HS-5 (cell line): ENCODE measurements at places on chromosomes 13 and 19.

- DNase-seq, result no peak
Measured at GRCh38 chr13:21753117-21753729, 82.3 kb downstream of the FGF9 start.

DNA sequence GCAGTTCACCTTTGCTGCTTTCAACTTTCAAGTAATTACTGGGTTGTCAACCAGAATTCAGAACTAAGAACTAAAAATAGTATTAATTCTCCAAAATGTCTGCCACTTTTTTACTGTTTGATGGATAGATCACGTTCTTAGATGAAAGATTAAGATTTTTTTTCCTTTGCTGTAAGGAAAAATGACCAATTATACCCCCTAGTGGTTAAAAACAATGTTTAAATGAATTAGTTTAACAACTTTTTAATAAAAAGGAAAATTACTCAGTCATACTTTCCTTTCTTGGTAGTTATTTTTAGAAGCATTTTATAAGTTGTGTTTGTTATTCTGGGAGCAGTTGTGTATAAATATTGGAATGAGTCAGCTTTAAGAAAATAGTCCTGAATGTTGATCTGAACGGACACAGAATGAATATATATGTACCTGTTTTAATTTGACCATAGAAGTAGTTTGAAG is 4.6 kb downstream of the TM9SF2 start:
- DNase-seq, result no peak

GRCh38 chr13:52022356-52022755 is 2.1 kb upstream of the UTP14C start:
- DNase-seq, result no peak

- no peak for DNase-seq
Measured at GRCh38 chr13:113937073-113937472, 36.8 kb downstream of the C13orf46 start.

DNA sequence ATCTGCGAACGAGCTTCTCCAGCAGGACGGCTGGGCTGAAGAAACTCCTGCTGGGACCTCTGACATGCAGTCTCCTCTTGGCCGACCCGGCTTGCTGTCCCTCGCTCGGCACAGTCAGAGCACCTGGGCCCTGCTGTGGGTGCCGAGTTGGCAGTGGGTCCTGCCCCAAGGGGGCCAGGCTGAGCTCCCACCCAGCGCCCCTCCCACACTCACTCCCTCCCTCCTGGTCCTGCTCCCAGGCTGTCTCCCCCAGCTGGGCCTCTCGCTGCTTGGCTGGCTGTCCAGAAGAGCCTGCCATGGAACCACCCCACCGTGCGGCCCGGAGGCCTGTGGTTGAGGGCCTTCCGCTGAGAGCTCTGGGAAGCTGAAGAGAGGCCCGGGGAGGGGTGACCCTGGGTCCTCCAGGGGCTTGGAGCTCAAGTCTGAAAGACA is 6.0 kb downstream of the AKT2 start:
- no peak for DNase-seq

DNA sequence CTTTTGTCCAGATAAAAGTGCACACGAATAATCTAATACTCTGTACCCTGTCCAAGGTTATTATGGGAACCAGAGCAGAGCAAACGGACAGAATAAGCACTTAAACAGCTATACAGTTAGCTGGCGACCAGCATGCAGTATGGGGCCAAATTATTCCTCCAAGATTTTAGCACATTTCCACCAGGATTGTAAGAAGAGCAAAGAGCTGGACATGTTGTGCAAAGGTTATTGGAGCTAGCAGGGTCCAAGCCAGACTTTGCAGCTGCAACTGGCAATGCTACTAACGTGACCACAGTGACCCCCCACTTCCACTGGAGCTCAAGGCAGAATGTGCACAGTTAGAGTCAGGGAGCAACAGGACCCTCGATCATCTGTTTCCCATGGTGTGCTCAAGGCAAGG is 89.9 kb downstream of the COL4A1 start:
- no peak for DNase-seq

- DNase-seq, result peak; percentile 22
Measured at GRCh38 chr13:48448959-48449614, 36.2 kb upstream of the LPAR6 start.
